ENCODE measurements at places on chromosomes 5 and 9.

GRCh38 chr9:126108240-126108639 lies 218.4 kb upstream of the MVB12B start:
- no peak for DNase-seq

GRCh38 chr9:89356782-89357181 lies 38.5 kb downstream of the SECISBP2 start:
- no peak for DNase-seq

DNA sequence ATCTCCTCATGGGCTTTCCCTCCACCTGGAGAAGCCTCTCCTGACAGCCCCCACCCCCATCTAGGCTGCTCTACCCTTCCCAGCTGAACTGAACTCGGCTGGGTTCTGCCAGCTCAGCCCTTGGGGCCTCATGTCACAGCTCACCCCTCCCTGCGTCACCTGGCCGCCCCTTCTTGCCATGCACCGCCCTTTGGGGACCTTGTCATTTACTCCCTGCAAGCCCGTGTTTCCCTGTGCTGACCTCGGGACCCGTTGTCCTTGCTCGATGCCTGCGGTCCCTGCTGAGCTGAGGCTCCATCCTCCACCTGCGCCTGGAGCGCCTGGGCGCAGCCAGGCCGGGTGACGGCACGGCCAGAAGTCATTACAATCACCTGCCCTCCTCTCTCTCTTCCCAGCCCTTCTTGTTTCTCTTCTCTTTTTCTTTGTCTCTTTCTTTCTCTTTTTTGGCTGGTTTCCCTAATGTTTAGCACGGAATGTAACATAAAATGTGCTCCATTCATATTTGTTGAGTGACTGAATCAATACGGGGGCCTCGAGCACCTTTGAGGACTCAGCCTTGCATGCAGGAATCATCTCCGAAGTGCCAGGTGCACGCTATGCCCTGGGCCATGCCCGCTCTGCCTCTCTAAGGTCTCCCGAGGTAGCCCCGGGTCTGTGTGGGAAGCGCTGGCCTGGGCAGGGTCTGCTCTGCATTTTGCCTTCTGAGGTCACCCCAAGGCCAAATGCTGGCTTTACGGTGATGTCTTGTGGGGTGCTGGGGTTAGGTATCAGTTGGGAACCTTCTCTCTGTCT lies 48.1 kb upstream of the COL5A1 start:
- no peak for DNase-seq

DNA sequence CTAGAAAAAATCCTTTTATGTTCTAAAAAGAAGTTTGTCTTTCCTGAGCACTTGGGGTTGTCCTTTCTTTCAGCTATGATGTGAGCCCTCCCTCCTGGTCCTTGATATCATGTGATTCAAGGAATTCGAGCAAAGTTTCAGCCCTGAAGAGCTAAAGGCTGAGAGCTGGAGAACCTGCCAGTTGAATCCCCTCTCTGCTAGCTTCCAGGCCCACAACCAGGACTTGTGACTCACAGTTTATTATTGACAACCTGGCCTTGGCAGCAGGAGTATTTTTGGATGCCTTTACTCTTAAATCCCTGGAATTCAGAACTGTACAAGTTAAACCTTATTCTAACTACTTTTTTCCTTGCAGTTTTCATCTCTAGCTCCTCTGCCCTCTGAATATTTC lies 182.8 kb downstream of the SPOCK1 start:
- DNase-seq: no peak

DNA sequence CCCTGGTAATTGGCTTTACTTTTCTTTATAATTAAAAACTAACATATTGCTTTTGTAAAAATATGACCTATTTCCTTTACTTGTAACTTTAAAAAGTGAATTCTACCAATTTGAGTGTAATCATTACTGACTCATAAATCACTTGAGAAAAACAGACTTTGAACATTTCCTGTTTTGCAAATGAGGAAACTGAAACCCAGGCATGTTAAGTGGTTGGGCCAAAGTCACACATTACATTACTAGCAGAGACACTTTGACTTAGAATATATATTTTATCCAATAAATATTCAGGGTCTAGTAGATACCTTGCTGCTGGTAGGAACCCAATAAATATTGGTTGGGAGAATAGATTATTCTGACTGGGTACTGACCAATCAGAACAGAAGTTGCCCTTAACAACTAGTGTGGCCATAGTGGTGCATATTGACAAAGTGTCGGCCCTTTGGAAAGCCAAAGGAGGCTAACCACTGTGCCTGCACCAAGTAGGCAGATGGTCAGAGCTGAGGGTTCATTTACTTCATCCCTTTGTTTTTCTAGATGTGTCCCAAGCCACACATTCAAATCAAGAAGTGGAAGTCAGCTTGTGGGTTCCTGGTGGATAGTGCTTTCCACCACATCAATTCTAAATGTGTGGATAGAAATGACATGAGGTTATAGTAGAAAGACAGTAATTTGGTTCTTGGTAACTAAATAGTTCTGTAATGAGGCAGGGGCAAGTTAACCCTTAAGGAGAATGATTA lies 365.1 kb upstream of the RIOK2 start:
- no peak for DNase-seq
